ENCODE measurements at places on chromosomes 2 and 18.

DNA sequence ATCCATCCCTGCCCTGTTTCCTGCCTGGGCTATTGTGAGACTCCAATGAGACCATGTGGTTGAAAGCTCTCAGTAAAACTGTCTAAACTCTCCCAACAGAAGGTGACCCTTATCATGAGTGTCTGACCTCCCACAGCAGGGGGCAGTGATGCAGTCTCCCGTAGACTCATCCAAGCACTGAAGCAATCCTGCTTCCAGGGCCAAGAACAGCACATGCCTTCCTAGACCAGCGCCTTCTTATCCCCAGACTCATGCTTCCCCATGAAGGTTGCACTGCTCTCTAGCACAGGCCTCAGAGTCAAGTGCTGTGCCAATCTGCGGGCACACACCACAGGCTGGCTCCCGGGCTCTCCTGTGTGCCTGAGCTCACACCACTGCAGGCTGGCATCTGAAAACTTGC, 112.3 kb downstream of the TNS1 start:
- DNase-seq = peak; percentile 25

DNA sequence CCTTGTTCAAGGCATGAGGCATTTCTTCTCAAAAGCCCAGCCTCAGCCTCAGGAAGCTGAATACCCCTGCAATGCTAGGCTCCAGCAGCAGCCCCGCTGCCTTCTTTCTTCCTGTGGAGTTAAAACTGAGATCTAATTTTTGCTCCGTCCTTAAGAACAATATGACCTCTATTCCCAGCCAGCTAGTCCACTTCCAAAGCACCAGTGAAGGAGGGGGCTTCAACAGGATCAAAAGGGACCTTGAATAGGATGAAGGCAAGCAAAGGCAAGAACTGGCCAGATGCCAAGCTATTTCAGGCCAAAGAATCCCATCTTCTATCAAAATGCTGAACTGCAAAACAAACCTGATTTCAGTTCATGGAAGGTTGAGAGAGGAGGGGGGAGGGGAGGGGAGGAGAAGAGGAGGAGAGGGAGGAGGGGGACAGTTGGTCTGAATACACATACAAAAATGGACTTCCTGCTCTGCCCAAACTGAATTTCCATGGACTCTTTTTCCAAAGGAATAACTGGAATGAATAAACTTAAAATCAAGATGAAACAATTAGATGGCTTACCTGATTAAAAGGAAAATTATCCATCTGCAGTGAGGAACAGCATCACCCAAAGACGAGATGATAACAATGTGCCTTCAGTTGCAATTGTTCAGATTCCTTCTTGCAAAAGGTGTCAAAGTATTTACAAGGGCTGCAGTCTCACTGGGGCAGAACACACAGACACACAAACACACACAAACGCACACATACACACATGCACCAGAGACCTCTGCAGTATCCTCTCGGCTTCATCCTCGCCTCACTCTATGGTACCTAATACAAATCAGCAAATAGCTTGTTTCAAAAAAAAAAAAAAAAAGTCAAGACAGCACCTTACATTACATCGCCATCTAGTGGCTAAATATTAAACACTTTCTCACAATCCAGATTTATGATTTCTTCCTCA, at the start of gene SCN1A:
TSS of gene SCN1A (minus strand) at position 804 of the 939 bp plus-strand sequence. CDS start 54,399 bp downstream, outside the sequence.
- DNase-seq = peak; percentile 46

- peak; percentile 22 for DNase-seq
Observed at GRCh38 chr2:101518578-101519492, 43.9 kb upstream of the RFX8 start.

DNA sequence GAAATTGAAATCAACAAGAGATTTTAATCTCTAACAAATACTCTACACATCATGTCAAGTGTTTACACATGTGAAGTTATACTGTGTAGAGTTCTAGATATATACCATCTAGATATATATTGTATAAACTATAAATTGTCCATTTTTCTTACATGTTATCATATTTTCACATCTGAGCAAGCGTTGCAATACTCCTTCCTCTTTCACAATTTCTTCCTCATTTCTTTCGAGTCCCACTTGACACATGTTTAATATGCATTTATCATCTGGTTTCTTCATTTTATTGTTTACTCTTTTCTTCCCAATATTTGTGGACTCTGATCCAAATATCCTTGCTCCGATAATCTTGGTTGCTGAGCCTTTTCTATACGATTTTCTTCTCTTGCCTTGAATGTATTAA, 50.2 kb downstream of the UNC80 start:
- DNase-seq = no peak

- DNase-seq = no peak
Observed at GRCh38 chr2:228447266-228447915, 265.9 kb upstream of the SPHKAP start.

DNA sequence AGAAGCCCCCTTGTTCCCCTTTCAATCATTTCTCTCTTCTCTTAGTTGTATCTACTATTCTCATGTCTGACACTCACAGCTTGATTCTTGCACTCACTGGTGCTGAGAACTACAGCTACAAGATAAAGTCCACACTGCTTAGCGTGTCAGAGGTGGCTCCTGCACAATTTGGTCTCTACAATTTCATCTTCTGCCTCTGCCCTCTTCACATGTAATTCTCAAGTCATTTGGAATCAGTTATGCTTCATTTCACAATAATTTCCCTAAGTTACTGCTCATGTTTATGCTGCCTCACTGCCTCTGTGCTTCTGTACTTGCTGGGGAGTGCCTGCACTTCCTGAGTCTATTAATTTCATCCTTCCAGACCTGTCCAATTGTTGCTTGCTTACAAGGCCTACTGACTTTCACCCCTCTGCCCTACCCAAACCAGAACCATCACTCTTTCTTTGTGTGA, 11.6 kb upstream of the NAB1 start:
- DNase-seq = no peak

Data from hematopoietic multipotent progenitor cell treated with erythropoietin and hydrocortisone succinate and interleukin-3 and kit ligand, for 8 days (in vitro differentiated cells).